ENCODE measurements at places on chromosomes 3 and 15.

GRCh38 chr3:46824211-46824970 is 38.9 kb downstream of the MYL3 start:
- DNase-seq = no peak

GRCh38 chr3:125055913-125056745 is at the start of gene HEG1:
Gene HEG1 (minus strand): TSS chr3:125055997. CDS start chr3:125055890, 107 bp downstream.
- DNase-seq = peak; percentile 83

GRCh38 chr3:147246906-147247305 is 159.4 kb downstream of the ZIC4 start:
- DNase-seq = no peak

DNA sequence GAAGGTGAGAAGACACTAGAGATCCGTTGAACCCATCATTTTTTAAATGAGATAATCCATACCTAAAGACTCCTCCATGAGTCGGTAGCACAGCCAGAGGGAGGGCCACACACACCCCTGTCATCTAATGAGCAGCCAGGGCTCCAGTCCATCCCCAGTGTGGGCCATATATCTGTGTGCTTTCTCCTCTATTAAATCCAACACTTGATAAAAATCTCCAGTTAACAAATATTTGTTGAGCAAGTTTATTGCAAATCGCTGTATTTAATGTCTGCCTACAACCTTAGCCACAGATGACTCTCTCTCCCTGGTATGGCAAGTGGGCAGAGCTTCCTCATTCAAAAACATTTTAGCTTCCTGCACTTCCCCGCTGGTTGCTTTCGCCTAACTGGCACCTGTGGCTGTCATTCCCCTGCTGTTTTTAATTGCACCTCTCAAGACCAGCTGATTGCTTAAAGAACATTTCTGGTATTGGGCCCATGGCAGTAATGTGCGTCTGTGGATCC is 82.8 kb downstream of the SMAD3 start:
- DNase-seq = no peak

DNA sequence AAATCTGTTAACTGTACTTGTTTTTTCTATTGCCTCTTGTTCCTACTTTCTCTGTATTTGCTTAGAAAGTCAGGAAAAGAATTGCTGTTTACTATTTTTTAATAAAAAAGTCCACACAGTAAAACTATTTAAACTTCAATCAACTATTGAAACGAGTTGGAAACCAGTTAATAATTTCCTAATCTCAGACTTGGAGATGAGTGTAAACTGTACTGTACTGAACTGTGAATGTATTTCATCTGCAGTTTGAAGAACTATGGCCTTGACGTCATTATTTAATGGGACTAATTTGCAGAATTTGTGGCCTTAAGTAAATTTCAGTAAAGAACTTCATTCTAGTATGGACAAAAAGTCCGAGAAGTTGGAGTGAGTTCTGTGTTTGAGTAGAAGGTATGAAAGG is 89.1 kb downstream of the LRRC28 start:
- DNase-seq = no peak

DNA sequence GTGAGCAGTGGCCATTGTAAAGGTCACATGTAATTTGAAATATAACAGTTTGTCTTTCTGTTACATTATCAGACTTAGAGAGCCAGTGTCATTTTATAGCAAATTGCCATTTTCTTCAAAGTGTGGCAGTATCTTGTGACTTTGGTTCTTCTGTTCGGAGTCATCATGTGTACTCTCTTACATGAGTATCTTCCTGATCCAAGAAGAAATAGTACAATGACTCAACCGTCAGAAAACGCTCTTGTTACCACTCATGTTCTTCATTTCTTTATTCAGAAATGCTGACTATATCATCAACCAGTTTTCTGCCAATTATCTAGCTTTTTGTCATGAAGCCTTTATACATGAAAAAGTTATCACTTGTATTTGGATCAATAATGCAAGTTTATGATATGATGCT is 93.6 kb upstream of the CGNL1 start:
- no peak for DNase-seq

DNA sequence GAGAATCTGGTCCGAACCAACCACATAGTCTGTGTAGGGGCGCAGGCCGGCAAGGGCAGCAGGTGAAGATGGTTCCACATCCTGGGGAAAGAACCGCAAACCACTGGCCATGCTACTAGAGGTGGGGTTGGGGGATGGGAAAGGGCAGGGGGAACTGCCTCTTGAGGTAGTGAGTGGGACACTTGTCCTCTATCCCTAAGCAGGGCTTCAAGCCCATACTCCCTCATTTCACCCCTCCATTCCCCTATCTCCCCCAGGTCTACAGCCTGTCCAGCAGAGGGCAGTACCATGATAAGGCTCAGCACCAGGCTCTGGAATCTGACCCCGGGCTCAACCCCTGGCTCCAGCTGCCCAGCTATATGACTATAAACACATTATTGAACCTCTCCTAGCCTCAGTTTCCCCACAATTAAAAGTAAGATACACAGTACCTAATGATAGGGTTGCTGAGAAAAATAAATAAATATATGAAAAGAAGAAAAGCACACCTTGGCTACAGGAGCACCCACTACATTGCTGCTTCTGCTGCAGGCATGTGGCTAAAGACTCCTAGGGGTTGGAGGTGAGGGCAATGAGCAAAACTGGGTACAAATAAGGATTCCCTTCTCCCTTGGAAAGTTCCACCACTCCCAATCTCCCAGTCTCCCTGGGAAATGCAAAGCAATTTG is 6.3 kb downstream of the GORASP1 start:
- DNase-seq = peak; percentile 67

DNA sequence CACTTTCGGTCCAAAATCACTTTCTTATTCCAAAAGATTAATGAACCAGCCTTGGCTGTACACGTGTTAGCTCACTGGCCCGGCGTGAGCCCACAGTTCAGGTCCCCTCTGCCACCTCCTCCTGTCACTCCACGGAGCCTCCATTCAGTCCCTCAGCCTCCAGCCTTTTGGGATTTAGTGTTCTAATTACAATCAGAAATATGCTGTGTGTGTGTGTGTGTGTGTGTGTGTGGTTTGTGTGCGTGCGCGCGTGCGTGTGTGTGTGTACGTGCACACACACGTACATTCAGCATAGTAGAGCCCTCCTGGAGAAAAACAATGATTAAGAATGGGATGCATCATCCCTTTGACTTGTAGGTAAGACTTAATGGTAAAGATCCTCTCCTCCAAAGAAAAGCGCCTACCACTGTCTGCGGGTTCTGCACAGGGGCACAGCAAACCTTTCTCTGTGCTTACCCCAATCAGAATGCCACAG is 801 bp downstream of the CA12 start:
- no peak for DNase-seq

GRCh38 chr3:120129718-120130513 is 35.7 kb upstream of the GSK3B start:
- no peak for DNase-seq

- DNase-seq = peak; percentile 87
Measured at GRCh38 chr3:47578119-47578632, 489 bp downstream of the CSPG5 start.

GRCh38 chr15:38553071-38553470 is 11.5 kb downstream of the RASGRP1 start:
- no peak for DNase-seq

DNA sequence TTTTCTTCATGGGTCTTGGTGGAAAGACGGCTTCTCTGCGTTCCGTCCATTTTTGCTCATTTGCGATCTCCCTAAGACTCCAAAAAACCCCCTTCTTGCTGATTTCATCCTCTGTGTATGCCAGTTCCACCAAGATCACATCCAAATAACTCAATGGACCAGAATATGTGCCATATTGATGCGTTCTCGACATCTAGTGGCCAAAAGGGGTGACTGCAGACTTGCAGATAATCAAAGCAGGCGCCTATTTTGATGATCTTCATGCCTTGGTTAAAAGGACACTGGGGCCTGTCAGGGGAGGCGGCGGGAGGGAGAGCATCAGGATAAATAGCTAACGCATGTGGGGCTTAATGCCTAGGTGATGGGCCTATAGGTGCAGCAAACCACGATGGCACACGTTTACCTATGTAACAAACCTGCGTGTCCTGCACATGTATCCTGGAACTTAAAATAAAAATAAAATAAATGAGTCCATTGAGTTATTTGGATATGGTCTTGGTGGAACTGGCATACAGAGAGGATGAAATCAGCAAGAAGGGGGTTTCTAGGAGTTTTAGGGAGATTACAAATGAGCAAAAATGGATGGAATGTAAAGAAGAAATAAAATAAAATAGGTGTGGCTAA is 104.2 kb upstream of the RAD18 start:
- peak; percentile 48 for DNase-seq

DNA sequence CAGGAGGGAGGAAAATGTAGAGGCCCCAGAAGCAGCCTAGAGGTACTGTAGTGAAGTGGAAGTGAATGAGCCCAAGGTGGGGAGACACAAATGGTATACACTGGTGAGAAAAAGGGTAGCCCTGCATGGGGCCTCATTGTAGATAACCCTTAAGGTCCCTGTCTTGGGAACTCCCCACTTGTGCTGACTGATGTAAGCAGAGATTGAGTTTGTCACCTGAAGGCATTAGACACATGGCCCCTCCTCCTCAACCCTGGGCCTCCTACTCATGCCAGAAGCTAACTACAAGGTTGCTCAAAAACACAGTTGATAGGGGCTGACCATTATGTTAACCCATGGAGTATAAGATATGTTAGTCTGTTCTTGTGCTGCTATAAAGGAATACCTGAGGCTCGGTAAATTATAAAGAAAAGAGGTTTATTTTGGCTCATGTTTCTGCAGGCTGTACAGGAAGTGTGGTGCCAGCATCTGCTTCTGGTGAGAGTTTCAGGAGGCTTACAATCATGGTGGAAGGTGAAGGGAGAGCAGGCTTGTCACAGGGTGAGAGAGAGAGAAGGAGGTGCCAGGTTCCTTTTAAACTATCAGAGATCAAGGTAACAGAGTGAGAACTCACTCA is 84.6 kb upstream of the RNU6-1 start:
- no peak for DNase-seq

DNA sequence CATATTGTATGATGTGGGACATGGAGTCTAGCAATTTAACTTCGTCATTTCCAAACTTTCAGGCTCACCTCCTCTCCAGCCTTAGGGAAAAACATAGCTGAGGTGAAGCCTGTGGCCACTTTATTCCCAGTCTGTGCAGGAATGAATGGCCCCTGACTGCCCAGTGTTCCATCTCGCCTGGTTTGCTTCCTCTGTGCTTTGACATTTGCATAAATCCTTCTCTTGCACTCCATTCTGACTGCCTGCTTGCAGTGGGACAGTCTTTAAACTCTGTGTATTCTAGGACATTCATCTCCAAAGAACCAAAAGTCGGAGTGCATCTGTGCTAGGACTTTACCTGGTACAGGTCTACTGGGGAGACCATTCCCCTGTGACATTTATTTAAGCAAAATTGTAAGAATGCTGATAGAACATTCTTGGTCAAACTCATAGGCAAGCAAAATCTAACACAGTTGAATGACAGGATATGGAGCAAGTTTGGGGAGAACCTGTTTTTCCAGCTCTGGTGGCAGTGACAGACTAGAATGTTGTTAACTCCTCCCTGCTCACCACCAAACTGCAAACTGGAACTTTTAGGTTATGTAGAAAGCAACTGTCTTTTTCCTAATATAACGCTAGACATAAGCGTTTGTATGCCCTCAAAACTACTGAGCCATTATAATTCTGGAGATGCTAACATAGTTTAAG is 22.1 kb downstream of the TMED3 start:
- no peak for DNase-seq

GRCh38 chr3:18830087-18830486 is 318.2 kb upstream of the KCNH8 start:
- no peak for DNase-seq

DNA sequence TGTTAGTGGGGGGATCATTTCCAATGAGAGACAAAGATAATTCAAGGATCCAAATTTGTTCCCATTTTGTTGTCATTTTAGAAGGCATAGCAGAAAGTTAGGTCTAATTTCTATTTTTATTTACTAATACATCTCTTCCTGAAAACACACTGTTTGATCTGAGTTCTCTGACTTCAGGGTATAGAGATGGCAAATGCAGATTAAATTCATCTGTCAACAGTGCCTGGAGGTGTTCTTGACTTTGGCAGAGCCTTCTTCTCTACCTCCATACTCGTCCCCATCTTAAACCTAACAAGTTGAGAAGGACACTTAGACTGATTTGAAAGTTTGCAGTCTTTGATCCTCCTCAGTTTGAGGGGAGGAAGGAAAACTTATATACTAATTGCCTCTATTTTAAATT is 308.2 kb downstream of the SOX2 start:
- no peak for DNase-seq

DNA sequence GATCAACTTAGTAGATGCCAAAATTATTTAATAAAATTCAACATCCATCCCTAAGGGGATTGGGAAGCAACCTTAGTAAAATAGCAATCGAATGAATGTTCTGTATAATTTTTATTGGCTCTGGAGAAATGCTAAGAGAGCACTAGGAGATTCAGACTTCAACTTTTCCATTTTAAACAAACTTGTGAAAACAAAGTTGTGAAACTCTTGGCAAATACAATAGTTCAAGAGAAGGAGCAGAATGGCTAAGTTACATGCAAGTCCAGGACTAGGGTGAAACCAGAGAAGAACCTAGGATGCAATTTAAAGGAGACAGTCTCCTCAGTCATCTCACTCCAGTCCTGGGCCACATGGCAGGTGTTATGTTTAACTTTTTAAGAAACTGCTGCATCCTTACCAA is 16.7 kb upstream of the ZNF280D start:
- no peak for DNase-seq

- no peak for DNase-seq
Measured at GRCh38 chr3:125202197-125202596, 10.4 kb downstream of the SLC12A8 start.

GRCh38 chr3:16515885-16516420 is 2.5 kb upstream of the RFTN1 start:
- no peak for DNase-seq

GRCh38 chr3:80682951-80683350 is 915.2 kb upstream of the ROBO1 start:
- DNase-seq = no peak

All from HEK293T (cell line).